Immature natural killer cell (primary cell): ENCODE measurements at places on chromosomes 2 and 18. TPM values are rescaled to one million over a fixed set of nuclear protein-coding genes. Genes with fewer than 3 reads are reported as not detected.

The ATOH8 gene
- not detected for polyA plus RNA-seq

The CRYBA2 gene
- not detected for polyA plus RNA-seq

The SLC30A3 gene
- polyA plus RNA-seq, result not detected

The SPR gene
- 2.2 TPM for polyA plus RNA-seq

The MALL gene
- polyA plus RNA-seq, result not detected
